ENCODE measurements at places on chromosomes 3 and 15.
A peak's percentile ranks its signal among the peaks of the same experiment; 100 is the strongest.

- DNase-seq: no peak
These were observed 41.1 kb downstream of the LYZL4 start for GRCh38 chr3:42369304-42369703.

GRCh38 chr3:27756877-27757276 is 34.8 kb upstream of the EOMES start:
- DNase-seq: no peak

GRCh38 chr3:152615681-152616080 is 219.2 kb upstream of the P2RY1 start:
- DNase-seq: no peak

DNA sequence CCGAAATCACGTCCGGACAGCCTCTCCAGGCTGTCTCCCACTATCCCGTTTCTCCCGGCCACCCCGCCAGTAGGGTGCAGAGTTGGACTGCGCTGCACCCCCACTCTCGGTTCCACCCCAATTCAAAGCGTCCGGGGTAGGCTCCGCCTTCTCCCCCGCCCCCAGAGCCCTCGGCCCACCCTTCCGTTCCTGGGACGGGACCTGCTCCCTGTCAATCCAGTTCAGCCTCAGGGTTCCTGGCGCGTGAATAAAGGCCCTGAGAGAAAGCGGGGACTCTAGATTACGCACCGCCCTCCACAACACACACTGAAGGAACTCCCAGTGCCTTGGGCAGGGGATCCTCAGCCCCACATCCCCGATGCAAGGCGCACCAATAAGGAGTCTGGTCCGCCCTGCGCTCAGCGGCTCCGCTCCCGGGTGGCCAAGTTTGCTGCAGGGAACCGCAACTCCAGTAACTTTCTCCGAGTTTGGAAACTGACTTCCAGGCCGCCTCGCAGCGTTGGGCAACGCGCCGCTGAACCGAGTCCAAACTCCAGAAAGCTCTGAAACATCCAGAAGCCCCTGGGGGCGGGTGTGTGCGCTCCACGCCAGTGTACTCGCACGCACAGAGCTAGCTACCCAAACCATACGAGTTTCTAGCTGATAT is 1.9 kb downstream of the ADAMTS9 start:
- no peak for DNase-seq

DNA sequence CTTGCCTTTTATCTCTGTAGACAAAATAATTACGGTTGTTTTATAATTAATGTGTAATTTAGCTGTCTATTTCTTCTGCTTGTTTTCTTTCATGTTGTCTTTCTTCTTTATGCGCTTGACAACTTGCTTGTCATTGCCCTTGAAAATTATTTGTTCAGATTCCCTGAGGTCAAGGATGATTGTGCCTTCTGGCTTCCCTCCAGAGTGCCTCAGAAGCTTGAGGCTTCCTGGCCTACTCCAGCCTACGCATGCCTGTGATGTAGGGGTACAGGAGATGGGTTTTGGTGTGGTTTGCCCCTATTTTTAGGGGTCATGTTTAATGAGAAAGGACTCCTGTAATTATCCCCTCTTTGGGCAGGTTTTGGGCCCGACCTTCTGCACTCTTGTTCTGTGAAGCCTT is 231.5 kb downstream of the SV2B start:
- DNase-seq: no peak

DNA sequence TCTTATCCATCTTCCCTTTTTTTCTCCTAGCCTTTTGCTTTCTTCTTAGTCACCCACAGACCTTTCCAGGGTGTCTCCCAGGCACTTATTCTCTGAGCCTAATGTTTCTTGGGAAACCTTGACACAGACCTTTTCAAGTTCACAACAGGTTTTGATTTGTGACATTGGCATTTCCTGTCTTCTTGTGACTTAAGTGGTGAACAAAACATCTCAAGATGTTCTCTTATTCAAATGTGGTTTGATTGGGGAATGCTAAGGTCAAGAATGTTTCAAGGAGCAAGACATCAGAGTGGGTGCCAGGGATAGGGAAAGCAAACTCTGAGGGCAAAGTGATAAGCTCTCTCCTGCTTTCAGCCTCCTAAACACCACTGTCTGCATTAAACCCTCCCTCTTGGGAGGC is 68.2 kb upstream of the GSK3B start:
- no peak for DNase-seq

- DNase-seq: no peak
These were observed 387.8 kb downstream of the TUSC7 start for GRCh38 chr3:117097351-117097750.

DNA sequence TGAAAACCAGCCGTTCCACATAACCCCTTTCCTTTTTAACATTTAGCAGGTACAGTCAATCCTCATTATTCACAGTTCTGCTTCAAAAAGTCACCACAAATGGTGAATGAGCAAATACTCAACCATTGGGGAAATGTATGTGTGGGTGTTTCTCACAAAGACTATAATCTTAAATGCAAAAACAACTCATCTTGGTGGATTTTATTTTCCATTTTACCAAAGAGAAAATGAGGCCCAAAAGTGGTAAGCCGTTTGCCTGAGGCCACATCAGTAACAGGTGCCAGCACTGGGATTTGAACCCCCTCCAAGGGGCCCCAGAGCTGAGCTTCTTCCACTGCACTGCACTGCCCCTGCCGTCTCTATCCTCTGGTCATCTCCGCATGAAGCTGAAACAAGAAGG is 208.8 kb downstream of the OSBPL10 start:
- DNase-seq: no peak

GRCh38 chr3:106276151-106276550 is 407.3 kb upstream of the CBLB start:
- no peak for DNase-seq

DNA sequence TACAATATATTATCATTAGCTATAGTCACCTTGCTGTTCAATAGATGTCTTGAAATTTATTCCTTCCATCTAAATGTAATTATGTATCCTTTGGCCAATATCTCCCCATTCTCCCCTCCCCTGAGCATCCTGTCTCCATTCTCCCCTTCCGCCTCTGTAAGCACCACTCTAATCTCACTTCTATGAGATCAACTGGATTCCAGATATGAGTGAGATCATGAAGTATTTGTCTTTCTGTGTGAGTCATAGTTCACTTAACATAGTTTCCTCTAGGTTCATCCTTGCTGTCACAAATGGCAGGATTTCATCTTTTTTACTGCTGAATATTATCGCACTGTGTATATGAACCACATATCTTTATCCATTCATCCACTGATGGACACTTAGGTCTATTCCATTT is 148.8 kb upstream of the NDN start:
- no peak for DNase-seq

GRCh38 chr3:193446965-193447602 is 68.5 kb upstream of the ATP13A5 start:
- no peak for DNase-seq

DNA sequence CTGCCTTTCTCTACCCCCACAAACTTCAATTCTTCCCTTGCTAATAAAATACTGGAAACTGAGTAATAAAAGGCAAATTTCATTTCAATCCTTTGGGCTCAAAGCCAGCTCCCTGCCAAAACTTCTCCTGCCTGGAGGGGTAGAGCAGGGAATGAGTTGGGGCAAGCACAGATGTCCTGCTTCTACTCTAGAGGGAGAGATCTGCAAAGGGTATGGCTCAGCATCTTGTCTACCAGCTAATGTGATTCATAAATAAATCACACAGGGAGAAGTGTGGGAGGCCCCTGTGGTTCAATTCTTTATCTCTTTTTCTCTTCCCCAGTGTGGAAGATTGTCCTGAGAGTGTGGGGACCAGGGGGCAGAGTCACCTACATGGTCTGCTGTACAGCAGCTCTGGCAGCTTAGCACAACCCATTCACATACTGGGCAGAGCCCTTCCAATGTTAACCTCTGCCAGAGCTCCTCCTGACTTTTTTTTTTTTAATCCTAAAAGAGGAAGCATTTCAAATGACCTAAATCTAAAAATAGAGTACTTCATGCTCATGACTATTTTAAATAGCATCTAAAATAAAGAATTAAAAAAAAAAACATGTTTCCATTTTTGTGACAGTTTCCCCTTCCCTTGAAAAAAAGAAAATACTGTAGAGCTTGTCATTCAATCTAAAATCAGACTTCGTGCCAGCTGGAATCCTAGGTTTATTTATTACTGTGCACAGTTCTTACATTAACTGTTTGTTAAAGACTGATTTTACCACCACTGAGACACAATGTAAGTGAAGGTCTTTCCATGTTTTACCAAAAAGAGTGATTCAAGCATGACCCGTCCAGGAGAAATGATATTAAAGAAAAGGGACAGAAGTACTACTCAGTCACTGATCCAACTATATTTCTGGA is 1083.7 kb upstream of the CFAP20DC start:
- no peak for DNase-seq

- DNase-seq: no peak
These were observed 124.7 kb downstream of the SRGAP3 start for GRCh38 chr3:9124730-9125129.

DNA sequence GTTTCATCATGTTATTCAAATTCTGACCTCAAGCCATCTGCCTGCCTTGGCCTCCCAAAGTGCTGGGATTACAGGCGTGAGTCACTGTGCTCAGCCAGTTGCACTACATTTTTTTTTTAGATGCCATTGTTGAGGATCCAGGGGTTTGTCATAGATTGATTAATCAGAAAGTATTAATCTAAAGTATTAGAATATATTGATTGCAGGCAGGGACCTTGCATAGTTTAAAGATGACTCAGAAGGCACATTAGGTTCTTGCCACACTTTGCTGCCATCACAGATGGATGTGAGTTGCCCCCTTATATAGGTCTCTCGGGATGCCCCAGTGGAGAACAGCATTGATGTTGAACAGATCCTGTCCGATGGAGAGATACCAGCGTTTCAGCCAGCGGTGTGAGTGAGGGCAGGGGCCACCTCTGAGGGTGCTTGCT is 41.1 kb downstream of the IGF1R start:
- no peak for DNase-seq

- no peak for DNase-seq
These were observed 215.8 kb downstream of the ROBO1 start for GRCh38 chr3:79551997-79552396.

- peak; percentile 13 for DNase-seq
These were observed 25.1 kb upstream of the CSTA start for GRCh38 chr3:122299872-122300460.

- DNase-seq: no peak
These were observed 24.4 kb downstream of the NAA50 start for GRCh38 chr3:113721636-113722035.

GRCh38 chr15:86865920-86866319 is 786.2 kb downstream of the AGBL1 start:
- no peak for DNase-seq

- DNase-seq: no peak
These were observed 821 bp upstream of the MAGI1 start for GRCh38 chr3:66039590-66039887.

DNA sequence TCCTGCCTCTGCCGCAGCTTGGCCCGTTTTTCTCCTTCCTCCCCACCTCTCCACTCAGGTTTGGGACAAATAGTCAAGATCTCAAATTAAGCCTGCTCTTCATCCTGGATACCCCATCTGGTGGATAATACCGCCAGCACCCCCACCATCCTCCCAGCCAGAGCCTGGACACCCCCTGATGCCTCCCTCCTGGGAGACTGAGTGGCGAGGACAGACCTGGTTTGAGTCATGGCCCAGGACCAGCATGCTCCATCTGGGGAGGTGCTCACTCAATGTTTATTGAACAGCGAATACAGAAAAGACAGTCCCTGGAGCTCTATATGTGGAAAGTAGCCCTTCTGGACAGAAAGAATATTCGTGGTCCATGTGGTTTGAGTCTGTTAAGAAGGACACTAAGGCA is 23.3 kb downstream of the CTSH start:
- no peak for DNase-seq

DNA sequence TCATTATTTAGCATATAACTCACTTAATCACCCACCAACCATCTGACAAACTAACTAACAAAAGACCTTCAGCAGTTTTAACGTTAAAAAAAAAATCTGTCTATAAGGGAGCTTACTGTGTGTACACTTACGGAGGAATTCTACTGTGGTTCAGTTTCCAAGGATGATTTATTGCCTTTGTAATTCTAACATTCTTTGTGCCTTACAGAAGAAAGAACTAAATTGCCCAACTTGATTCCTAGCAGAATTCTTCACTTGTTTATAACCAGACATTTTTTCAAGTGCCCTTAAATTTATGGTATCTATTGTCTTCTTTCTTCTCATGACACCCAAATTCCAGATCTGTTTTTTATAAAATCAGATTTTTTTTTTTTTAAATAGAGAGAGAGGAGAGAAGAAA is 119.7 kb upstream of the IGSF10 start:
- no peak for DNase-seq

- no peak for DNase-seq
These were observed 110.5 kb upstream of the RAP2B start for GRCh38 chr3:153051427-153052095.

DNA sequence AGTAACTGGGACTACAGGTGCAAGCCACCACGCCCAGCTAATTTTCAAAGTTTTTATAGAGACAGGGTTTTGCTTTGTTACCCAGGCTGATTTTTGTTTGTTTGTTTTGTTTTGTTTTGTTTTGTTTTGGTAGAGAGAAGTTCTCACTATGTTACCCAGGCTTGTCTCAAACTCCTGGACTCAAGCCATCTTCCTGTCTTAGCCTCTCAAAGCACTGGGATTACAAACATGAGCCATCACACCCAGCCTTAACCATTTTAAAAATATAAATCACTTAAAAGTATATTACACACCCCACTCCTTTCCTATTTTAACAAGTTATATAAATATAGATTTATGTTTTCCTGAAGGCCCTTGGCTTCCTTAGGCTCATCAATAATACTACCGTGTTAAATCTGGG is 6.5 kb upstream of the DYNC1LI1 start:
- DNase-seq: no peak

DNA sequence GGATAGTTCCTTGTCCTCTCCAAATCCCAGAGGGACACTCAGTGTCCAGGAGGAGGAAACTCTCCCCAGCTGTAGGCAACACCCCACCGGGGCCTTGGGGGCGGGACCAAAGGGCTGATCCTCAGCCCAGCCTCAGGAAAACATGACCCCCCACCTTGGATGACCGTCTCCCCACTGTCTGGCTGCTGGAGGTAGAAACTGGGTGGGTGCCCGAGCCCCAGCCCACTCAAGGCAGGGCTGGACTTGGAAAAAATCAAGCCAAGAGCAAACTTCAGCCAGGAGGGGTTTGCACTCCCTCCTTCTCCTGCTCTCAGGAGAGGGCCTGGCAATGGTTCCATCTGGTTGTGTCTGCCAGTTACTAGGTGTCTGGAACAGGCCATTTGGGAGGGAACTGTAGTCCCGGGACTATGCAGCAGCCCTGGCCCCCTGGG is 3.6 kb upstream of the RASL12 start:
- DNase-seq: no peak

GRCh38 chr3:134627831-134628230 is 23.0 kb downstream of the KY start:
- no peak for DNase-seq

Measured in activated CD8-positive, alpha-beta memory T cell treated with anti-CD3 and anti-CD28 coated beads for 4 hours (primary cell).